ENCODE measurements at places on chromosomes 7 and 10.

DNA sequence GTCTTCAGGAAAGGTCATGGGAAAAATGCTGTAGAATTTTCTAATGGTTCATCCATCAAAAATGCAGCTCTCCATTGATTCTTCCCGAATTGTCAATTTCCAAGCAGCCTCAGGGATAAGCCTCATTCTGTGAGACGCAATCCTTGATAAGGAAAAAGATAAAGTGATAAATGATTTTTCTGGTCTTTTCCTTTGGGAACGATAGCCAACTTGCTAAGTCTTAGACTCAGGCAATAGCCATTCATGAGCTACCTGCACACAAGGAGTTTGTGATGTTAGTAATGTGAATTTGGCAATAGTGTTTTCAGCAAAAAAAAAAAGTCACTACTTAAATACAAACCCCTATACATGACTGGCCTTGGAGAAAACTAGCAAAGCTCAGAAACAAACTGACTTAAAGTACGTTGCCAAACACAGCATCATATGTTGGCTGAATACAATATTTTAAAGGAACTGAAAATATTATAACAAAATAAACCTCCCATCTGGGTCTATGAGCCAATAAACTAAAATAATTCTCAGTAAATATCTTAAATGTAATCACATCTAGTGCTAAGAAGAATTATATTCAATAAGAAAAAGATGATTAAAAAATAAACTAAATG lies 75.5 kb downstream of the KLF6 start:
- peak; percentile 84 for DNase-seq
- no peaks in the 10 kb centered on the region for H3K36me3 ChIP-seq

GRCh38 chr7:23246555-23246954 lies at the start of gene GPNMB:
GPNMB (plus strand) TSS chr7:23246775; CDS start chr7:23246858, 83 bp downstream.
- H3K36me3 ChIP-seq: peaks cover 4% of the 10 kb centered on the region
- peaks cover 31% of the 10 kb centered on the region for H3K4me1 ChIP-seq
- peak within 1 kb of the TSS; percentile 50 for H3K4me3 ChIP-seq
- peak within 1 kb of the TSS; percentile 85 for H3K27ac ChIP-seq
- H3K27me3 ChIP-seq: no peaks in the 10 kb centered on the region

- no peaks in the 10 kb centered on the region for H3K27me3 ChIP-seq
- H3K4me1 ChIP-seq: no peaks in the 10 kb centered on the region
- H3K36me3 ChIP-seq: peaks cover 13% of the 10 kb centered on the region
- no peak overlapping the region for H3K4me3 ChIP-seq
- no peak for DNase-seq
- no peak overlapping the region for H3K27ac ChIP-seq
Measured at GRCh38 chr10:1036341-1036791, 10.7 kb upstream of the IDI2 start.

GRCh38 chr7:134692344-134692705 lies 45.7 kb downstream of the BPGM start:
- no peak for DNase-seq
- H3K27ac ChIP-seq: peak overlapping the region; percentile 48
- H3K4me3 ChIP-seq: no peak overlapping the region
- peaks cover 30% of the 10 kb centered on the region for H3K4me1 ChIP-seq

Measured in muscle of leg (tissue), 16 donors.